ENCODE measurements at places on chromosomes 6 and 20.

GRCh38 chr6:63774961-63775360, 139.4 kb downstream of the PHF3 start:
- DNase-seq: no peak

- no peak for DNase-seq
These were observed 8.2 kb downstream of the ADISSP start for GRCh38 chr20:3759316-3759823.

DNA sequence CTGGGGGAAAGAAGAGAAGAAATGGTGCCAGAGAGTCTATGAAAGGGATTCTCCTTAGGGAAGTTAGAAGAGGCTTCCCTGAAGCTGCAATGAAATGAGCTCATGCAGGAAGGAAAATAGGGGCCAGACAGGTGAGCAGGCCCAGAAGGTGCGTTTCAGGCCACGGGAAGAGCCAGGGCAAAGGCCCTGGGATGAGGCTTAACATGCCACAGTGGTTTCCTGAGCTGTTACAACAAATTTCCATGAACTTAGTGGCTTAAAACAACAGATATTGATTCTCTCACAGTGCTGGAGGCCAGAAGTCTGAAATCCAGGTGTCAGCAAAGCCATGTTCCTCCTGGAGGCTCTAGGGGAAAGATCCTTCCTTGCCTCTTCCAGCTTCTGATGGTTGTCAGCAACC, 167.9 kb downstream of the TFAP2C start:
- DNase-seq: no peak

DNA sequence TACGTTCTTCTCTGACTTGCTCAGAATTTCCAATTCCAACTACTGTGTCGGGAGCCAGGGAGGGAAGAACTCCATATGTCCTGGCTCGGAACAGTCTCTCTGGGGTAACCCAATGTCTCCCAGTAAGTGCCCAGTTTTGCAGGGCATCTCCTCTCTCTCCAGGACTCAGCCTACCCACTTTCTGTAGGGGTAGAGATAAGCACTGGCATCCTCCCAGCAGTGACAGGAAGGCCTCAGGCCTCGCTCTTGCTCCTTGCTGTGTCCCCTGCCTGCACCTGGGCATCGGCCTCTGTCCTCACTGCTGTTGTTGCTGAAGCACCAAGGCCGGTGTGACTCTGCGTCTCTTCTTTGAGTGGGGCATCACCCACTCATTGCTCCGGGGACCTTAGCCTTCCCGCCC, 388.9 kb upstream of the JARID2 start:
- no peak for DNase-seq

- no peak for DNase-seq
These were observed 528 bp downstream of the NHSL1 start for GRCh38 chr6:138498629-138499302.

GRCh38 chr6:16337295-16337975, 99.0 kb downstream of the GMPR start:
- no peak for DNase-seq

GRCh38 chr6:15421945-15422733, 176.3 kb downstream of the JARID2 start:
- no peak for DNase-seq

DNA sequence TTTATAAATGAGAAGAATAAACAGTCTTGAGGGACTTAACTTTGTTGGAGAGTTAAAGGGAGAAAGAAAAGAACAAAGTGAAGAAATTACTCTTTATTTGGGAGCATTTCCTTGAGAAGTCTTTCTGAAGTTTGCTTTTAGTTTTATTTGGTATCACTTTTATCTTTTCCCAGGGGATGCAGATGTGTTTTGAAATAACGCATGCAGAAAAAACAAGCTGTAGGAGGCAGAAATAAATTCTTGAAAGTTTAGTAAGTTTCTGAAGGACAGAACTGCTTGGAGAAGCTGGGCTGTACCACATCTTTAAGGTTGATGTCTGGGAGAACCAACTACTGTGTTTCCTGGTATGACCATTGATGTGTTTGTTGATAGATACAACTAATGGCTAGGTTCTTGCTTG, 75.0 kb downstream of the PLCB4 start:
- DNase-seq: no peak

DNA sequence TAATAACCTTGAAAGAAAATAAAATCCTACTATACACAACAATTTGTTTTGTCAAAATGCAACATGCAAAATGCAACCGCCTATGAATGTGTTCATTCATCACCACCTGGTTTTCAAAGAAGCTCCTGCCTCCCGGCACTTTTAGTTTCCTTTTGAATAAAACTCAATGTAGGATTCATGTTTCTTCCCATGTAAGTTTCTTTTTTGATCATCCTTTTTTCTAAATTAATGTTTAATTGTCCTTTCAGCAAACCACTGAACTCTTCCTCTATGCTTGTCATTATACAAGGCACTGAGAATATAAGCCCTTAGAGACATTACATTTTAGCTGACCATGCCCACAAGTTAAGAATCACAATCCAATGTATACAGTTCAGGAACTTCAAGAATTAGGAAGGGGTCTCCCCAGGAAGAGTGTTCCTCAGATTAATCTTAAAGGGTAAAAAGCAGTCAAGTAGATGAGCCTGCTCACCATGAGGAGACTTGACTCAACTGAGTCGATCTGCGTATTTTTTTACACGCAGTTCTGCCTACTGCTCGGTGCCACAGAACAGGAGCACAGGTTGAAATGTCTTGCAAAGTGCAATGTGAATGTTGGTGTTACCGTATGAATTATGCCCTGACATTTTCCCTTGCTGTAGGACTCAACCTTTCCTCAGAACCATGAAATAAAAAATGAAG, 7.2 kb upstream of the THEMIS start:
- no peak for DNase-seq

DNA sequence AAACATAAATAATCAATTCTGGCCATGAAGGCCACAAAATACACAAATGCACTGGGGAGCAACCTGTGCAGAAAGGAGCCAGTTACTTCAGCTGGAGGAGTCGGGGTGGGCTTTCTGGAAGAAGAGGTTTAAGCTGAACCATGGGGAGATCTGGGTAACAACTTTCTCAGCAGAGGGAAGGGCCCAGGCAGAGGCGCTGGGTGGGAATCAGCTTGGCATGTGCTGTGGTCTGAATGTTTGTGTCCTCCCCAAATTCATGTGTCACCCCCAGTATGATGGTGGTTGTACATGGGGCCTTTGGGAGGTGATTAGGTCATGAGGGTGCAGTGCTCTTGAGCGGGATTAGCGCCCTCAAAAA, 107.9 kb downstream of the SYCP2 start:
- no peak for DNase-seq

- no peak for DNase-seq
These were observed 94.1 kb upstream of the NT5E start for GRCh38 chr6:85355816-85356215.

Measured in stimulated activated CD8-positive, alpha-beta memory T cell treated with anti-CD3 and anti-CD28 coated beads, Interleukin-15, amount 100 ng/mL, for 24 hours (primary cell).